ENCODE measurements at places on chromosomes 6 and 20.

- DNase-seq = peak; percentile 56
Observed at GRCh38 chr20:39190666-39191570, 228.8 kb downstream of the DHX35 start.

GRCh38 chr6:129342243-129342642 is 367.7 kb downstream of the ARHGAP18 start:
- DNase-seq = no peak

- no peak for DNase-seq
Observed at GRCh38 chr6:87152526-87152955, 2.8 kb upstream of the ZNF292 start.

- DNase-seq = no peak
Observed at GRCh38 chr20:53940360-53940702, 130.1 kb downstream of the BCAS1 start.

GRCh38 chr20:35828434-35828833 is 56.6 kb downstream of the PHF20 start:
- no peak for DNase-seq

DNA sequence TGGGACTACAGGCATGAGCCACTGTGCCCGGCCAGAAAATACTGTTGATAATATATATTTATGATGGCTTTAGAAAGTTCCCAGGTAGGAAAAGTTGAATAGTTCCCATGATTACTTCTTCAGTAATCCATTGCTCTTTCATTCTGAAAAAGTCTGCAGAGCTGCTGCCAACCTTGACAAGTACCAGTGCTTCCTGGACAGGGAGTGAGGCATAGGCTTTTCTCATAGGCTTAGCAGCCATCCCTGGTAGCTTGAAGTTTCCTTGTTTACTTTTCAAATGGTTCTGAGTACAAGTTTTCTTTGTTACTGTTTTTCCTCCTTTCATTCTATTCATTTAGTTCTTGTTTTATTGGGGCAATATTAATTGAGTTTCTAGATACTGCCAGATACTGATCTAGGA is 7.8 kb downstream of the RWDD1 start:
- no peak for DNase-seq

GRCh38 chr6:138809677-138810076 is 13.8 kb downstream of the ECT2L start:
- DNase-seq = no peak

DNA sequence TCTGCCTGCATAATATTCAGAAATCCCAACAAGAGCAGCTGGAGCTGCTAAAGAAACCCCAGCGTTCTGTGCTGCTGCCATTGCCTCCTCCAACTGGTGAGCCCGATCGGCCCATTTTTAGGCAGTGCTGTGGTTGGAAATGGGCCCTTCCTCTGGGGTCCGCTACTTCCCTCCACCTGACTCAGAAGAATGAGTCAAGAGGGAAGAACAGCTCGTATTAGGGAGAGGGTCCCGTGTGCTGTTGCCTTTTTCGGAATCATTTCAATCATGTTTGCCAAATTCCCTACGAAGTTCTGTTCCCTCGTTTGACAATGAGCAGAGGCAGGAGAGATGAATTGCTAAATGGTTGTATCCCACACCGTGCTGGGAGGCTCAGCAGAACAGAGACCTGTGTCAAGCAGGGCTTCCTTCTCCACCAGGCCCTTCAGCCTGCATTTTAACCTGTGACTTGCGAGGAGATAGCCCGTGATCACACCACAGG is 38.4 kb downstream of the THBS2 start:
- DNase-seq = no peak

- DNase-seq = peak; percentile 13
Observed at GRCh38 chr20:5569021-5569420, 181.2 kb upstream of the SHLD1 start.

DNA sequence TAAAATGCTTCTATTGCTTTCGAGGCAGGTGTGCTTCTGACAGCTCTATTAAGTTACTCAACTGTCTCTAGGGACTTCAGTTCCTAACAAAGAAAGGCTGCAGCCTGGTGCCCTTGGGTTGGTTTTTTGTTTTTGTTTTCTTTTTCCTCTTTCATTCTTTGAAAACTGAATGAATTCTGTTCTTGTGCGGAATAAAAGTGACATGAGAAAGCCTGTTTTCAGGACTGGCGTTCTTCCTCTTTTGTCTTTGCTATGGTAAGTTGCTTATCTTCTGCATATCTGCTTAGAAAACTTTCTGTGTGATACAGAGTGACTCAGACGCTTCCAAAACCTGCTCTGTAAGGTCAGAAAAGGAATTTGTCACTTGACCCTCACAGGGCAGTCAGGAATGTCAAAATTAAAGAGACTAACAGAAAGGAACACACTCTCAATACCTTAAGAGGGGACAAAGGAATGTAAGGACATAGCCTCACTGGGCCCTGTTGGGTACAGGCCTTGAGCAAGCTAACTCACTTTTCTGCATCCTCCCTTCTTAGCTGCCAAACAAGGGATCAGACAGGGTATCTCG is 56.2 kb upstream of the NHSL1 start:
- no peak for DNase-seq

- no peak for DNase-seq
Observed at GRCh38 chr6:35647400-35647799, 41.3 kb downstream of the FKBP5 start.

DNA sequence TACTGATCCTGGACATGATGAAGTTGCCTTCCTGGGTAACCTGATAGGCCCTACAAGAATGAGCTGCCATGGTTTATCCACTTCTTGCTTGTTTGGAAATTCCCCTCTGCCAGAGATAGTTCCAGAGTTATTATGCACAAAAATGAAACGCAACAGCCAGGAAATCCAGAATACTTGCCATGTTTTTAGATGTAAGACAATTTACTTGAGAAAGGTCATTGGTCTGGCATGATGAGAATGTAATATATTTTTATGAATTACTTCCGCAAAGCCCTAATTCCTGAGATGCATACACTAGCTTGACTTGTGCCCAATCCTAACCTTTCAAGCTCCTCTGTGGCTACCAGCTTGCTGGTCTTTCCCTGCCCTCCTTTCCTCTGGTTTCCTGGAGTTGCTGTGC is 27.9 kb upstream of the NT5E start:
- DNase-seq = no peak
